ENCODE measurements at places on chromosomes 2 and 18.
A peak's percentile ranks its signal among the peaks of the same experiment; 100 is the strongest.

DNA sequence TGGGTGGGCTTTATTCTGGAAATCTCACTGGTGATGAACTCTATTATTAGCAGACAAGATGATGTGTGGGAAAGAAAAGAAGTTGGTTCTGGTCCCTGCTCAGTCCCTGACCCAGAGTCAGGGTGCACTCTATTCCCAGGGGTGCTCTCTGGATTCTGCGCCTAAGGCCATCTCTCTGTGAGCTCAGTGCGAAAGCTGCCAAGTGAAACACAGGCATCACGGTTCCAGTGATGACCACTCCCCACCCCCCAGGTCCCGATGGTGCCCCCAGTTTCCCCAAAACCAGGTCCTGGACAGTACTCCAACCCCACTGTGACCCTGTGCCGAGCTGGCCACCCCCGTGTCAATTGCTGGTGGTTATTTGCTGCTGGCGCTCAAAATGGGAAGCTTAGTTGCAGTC lies 30.1 kb downstream of the RHOB start:
- DNase-seq = no peak

DNA sequence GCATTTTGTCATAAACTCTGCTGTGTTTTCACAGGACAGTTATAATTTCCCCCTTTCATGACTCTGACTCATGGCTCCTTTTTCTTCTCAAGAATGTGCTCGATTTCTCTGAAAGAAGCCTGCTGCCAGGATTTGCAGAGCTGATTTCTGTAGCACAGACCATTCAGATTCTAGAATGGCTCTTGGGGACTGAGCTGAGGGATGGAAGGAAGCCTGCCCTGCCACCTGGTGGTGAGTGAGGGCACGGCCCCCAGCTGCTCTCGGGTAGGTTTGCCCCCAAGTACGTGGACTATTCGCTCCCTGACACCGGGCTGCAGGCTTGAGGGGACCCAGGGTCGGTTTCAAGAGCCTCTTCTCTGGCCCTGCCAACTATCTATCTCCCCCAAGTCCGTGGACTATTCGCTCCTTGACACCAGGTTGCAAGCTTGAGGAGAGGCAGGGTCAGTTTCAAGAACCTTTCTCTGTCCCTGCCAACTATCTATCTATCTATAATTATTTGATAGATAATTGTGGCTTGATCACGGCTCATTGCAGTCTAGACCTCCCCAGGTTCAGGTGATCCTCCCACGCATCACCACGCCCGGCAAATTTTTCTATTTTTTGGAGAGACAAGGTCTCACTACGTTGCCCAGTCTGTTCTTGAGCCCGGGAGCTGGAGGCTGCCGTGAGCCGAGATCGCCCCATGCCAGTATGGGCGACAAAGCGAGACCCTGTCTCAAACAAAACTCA lies 1.4 kb upstream of the SMYD5 start:
- DNase-seq = peak; percentile 39

GRCh38 chr2:199470361-199470671 lies 12.6 kb upstream of the SATB2 start:
- DNase-seq = no peak

DNA sequence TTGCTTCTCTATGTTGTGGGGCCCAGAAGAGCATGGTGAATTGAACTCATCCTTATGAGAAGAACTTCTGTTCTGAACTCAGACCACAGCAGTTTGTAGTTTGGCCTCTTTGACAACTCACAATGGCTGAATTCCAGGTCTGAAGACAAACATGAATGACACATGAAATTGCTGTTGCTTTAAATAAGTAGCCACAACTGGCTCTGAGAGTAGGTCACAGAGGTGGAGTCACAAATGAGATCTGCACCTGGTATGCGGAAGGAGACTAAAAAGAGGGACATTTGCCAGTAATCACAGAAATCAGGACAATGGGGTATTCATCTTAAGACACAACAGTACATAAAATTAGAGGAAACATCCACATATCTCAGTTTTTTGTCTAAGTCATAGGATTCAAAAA lies 290.3 kb upstream of the MMADHC start:
- no peak for DNase-seq

GRCh38 chr2:96811917-96812316 lies 4.2 kb upstream of the CNNM3 start:
- DNase-seq = no peak

- no peak for DNase-seq
Measured at GRCh38 chr2:103805746-103806145, 1043.9 kb downstream of the TMEM182 start.

Measured in right renal pelvis (tissue), 4 donors.